ENCODE measurements at places on chromosomes 12 and 14.

DNA sequence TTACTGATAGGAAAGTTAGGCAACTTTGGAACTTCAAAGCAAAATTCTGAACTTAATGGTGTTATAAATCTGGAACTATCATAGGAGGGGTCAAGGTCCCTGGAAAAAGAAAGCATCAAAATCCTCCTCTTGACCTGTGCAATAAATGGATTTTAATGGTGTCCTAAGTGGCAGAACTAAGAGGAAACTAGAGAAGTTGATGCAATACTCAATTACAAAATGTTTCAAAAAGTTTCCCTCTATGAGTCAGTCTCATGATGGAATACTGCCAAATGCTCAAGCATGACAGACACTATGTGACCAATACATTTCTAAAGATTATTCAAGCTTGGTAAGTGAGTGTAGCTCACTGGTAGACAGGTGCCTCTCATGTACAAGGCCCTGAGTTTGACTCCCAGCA, 47.7 kb upstream of the ERGIC2 start:
- peak; percentile 9 for DNase-seq

DNA sequence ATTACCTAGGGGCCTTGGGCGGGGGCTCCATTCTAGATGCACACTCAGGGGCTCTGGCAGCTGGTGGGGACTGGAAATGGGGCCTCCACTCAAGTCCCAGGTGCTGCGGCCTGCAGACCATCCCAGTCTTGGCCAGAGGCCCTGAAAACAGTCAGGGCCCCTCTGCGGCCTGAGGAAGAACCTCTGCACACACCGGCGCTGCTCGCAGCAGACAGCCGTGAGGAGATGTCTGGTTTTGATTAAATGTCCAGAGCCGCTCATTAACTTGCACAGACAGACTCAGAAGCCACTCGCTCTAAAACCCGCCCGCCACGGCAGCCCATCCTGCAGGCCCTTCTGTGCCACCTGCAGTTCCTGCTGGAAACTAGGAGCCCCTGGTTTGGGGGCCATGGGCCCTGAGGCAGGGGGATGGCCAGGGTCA, 36.4 kb upstream of the NCOR2 start:
- no peak for DNase-seq

- DNase-seq, result no peak
Measured at GRCh38 chr12:46717868-46718267, 107.9 kb downstream of the SLC38A4 start.

- no peak for DNase-seq
Measured at GRCh38 chr12:50123203-50123602, 11.2 kb downstream of the COX14 start.

DNA sequence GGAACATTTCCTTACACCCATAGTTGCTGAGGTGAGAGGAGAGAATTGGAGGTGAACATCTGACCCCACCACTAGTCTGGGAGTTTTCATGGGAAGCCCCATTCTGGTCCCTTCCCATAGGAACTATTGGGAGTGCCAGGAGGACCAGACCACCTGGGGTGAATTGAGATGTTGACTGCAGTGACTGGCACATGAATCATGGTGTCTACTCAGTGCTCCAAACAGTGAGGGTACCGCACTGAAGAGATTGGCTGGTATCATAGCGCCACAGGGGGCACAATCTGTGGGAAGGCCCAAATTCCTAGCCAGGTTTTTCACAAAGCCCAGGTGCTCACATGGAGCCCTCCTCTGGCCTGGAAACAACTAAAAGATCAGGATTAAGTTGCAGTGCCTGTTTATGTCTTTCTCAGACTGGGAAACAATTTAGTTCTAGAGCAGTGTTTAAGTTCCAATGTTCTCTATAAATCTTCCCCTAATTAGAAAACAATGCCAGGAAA, 3.7 kb upstream of the RNASE9 start:
- no peak for DNase-seq

DNA sequence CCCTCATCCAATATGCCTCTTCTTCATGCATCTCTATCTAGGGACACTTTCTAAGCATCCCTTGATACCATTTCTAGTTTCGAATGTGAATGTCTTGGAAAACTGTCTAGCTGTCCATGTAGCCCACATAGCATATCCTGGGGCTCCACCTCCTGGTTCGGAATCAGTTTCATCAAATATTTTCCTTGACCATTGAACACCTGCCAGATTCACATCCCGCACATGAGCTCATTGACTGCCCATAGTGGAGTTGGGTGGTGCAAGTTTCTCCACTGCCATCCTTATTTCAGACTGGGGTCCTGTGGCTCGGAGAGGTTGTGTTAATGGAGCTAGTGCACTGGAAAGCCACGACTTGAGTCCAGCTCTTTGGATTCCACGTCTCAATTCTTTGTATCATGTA, 58.6 kb upstream of the TMEM263 start:
- no peak for DNase-seq

- DNase-seq, result no peak
Measured at GRCh38 chr12:54140588-54141388, 48.0 kb downstream of the SMUG1 start.

DNA sequence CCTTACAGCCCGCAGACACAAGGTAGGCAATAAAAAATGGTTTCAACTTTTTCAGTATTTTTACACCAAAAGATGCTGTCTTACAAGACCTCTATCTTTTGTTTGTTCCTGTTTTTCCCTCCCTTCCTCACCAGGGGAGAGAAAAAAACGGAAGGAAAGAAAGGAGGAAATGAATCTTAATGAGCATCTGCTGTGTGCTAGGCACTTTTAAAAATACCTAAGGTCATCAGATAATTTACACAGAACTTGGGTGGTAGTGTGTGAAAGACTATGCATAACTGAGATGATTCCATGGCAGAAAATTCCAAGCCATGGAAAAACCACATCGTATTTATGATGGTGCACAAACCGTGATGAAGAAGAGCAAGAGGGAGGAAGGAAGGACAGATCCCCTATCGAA, 121.2 kb downstream of the DIP2B start:
- no peak for DNase-seq

- DNase-seq, result peak; percentile 68
Measured at GRCh38 chr12:8045952-8046944, 13.7 kb downstream of the FOXJ2 start.

DNA sequence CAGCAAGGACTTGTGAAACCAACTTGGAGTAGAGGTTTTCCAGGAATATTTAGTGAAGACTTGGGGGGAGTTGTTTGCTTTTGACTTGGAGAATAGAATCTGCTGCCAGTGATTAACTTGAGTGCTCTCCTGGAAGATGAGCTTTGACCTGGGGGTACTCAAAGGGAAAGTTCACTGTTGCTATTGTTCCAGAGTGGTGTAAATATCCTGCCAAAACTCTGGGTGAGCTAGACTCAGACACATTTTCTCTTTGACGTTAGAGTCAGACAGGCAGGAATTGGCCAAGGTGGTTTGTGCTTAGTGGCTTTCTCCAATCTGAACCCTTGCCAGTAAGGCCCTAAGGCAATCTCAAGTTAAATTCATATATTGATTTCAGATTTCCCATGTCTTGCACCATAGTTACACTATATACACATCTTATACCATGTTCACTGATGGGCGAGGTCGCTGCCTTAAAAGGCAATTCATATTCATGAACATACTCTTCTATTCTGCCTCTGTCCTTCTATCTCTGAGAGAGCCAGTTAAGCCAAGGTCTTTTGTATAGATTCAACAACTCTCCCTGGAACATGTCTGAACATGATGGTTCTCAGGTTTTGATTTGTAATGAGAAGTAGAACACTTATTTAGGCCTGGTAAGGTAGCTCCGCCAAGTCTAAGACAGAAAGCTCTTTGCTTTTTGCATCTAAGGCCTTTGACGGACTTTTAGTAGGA, 204.6 kb upstream of the SLC38A2 start:
- no peak for DNase-seq

GRCh38 chr14:100293497-100294212, 12.6 kb downstream of the SLC25A29 start:
- no peak for DNase-seq

DNA sequence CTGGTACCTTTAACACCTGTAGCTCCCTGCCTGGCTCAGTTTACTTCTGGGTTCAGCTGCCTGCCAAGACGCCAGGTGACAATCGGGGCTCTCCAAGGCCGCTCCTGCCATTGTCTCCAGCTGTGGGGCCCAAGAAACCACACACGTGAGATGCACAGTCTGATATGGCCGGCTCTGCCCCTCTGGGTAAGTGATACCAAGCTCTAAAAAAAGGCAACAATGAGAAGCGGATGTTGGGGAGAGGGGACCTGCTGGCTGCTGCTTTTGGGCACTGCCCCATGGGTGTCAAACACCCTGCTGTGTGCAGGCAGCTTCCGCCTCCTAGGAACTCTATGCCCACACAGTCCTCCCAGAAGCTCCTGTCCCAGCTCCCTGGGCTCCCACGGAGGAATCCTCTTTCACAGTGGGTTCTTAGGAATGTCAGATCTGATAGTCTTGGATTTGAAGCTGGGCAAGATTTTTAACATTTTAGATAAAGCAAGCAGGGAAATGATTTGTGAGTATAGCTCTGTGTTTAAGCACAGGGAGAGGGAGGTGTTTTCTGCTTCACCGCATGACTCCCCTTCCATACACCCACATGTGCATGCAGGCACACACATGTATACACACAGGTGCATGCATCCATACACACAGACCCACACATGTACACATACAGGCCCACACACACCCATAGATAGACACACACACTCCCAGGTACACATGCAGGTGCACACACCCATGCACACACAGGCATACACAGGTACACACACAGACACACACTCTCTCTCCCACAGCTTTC, 1135.8 kb downstream of the BCL11B start:
- no peak for DNase-seq

- no peak for DNase-seq
Measured at GRCh38 chr12:57983858-57984505, 42.6 kb downstream of the ATP23 start.

All from H54 (cell line).